ENCODE measurements at places on chromosomes 5 and 9.

DNA sequence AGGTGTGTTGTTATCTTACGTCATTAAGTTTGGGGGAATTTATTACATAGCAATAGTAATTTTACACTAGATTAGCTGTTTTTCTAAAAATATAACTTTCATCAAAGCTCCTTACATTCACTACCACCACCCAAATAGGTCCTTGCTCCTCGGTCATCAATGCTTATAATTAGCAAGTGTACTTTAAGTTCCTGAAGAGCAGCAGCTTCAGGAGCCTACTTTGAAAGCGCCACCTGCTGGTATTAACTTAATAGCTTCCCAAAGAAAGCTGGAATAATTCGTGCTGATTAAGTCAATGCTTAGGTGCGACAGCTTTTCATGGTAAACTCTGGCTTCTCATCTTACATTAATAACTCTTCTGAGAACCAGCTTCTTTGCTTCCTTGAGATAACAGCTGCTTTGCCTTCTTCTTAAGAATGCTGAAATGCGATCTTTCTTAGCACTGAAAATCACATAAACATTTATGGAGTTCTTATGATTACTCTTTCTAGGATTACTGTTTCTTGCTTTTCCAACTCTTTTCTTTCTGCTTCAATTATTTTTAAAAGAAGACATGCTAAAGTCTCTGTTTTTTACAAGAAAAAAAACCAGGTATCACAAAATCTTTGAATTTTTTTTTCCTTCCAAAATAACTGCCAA is 10.0 kb upstream of the C5 start:
- DNase-seq = peak; percentile 60

DNA sequence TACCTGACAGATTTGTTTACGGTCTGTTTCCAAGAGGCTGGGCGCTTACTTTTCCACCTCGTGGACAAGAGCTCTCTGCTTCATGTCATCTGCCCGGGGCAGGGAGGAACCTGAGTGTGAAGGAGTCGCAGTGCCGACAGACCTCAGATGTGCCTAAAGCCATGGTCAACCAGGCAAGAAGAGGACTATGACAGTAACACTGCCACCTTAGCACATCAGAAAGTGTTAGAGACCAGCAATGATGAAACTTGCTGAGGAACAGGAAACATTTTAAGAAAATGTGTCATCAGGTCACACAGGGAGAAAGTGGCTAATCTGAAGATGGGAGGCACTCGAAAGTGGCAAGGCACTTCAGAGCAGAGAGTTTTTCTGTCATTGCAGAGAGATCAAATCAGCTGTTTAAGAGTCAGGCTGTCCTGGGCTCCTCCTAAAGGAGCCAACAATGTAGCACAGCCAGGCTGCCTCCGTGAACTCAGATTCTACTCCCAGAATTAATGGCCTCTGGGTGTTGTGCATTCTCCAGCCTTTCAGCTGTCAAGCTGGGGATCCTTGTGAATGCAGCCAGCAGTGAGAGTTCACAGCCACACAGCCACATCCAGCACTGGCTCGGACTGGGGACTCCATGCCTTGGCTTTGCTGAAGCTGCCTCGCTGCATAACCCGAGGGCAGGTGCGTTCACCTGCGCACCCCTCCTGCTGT is 94.6 kb downstream of the RAPGEF1 start:
- no peak for DNase-seq

- DNase-seq = no peak
Measured at GRCh38 chr5:152549709-152550108, 144.6 kb upstream of the NMUR2 start.

DNA sequence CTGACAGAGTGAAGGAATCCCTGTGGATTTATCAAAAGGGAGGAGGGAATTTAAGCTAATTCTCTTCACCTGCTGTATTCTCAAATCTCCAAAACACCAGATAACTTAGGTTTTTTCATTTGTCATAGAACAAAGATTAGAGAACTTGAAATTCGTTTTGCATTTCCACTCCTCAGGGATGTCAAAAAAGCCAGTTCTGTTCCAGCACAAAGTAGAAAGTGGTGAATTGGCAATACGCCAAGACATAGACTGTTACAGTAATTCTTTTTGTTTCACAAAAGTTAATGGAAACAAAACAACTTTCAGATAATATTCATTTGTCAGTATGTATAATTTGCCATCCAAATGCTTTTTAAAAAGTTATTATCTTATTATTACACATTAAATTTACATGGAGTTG is 15.0 kb downstream of the S1PR3 start:
- DNase-seq = no peak

GRCh38 chr5:169242175-169242848 is 58.6 kb downstream of the SLIT3 start:
- no peak for DNase-seq

DNA sequence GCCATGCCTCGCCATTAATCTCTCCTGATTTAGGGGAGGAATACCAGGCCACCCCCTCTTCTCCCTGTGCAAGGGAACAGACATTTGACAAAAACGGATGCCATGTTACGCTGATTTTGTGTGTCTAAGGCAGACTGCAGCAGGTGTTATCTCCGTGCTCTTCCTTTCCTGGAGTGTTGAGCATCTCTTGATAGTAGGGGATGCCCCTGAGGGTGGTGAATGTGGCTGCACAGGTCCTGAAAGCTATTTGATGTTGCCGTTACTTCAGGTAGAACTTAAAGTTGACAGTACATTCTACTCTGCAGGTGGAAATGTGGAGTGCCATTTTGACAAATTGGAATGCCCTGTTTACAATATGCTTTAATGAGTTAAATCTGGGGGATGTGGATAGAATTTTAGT is 21.5 kb downstream of the TENT4A start:
- no peak for DNase-seq
